NCI-H774 (cell line): ENCODE measurements at places on chromosomes 16 and 17.

- DNase-seq = no peak
Observed at GRCh38 chr17:29726715-29727252, 104.1 kb upstream of the CORO6 start.

DNA sequence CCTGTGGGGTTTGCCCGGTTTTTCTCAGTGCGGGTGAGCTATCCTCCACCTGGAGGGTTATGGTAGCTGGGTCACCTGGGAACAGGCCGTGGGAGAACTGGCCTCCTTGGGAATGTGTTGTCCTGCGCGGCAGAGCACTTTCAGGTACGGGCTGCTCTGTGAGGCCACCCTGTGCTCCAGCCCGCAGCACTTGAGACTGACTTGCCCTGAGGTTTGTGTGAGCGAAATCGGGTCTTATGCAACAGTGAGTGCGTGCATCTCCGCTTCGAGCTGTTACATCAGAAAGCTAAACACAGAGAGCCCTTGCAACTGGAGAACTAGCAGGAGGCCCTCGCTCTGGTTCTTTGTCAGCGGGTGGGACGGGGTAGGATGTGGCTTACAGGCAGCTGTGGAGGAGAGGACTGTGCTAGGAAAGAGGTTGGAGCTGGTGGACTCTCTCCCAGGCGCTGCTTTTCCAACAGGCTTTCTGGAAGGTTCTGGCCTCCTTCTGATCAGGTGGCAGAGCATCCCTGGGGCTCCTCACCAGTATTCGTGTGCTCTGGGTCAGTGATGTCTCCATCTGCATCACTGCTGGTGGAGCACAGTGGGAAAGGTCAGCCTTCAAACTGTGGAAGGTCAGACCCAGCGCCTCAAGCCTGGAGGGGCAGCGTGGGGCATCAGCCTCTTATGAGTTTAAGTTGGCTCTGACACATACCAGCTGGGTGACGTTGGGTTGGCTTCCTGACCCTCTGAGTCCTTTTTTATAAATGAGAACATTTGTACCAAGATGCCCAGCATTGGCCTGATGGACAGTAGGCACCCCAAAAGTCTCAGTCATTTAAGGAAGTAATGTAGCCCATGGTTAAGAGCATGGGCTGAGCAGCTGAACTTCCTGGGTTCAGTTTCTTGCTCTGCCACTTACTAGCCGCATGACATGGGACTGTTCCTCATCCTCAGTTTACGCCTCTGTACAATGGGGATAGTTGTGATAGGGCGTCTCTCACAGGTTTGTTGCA lies 76.3 kb downstream of the KSR1 start:
- DNase-seq = no peak

DNA sequence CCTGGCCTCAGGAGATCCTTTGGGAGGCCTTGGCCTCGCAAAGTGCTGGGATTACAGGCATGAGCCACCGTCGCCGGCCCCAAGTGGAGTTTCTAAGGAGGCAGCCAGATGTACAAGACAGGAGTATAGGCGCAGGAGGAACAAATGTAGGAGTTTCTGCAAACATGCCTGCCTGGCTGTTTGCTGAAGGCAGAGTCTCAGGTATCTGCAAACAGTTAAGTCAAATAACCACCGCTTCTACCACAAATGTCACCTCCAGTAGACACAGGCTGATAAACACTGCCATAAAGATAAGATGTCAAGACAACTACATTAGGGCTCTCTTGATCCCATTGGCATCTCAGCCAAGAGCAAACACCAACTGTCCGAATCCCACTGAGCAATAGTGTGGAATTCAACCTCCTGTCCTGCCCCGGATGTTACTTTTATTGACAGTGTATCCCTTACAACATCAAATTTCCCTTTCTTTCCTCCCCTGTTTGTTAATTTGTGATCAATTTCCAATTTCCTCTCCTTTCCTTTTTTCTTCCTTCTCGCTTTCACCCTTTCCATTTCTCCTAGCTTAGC lies 5.6 kb upstream of the COG1 start:
- no peak for DNase-seq

- peak; percentile 79 for DNase-seq
Observed at GRCh38 chr17:48908853-48909394, 717 bp downstream of the UBE2Z start.

DNA sequence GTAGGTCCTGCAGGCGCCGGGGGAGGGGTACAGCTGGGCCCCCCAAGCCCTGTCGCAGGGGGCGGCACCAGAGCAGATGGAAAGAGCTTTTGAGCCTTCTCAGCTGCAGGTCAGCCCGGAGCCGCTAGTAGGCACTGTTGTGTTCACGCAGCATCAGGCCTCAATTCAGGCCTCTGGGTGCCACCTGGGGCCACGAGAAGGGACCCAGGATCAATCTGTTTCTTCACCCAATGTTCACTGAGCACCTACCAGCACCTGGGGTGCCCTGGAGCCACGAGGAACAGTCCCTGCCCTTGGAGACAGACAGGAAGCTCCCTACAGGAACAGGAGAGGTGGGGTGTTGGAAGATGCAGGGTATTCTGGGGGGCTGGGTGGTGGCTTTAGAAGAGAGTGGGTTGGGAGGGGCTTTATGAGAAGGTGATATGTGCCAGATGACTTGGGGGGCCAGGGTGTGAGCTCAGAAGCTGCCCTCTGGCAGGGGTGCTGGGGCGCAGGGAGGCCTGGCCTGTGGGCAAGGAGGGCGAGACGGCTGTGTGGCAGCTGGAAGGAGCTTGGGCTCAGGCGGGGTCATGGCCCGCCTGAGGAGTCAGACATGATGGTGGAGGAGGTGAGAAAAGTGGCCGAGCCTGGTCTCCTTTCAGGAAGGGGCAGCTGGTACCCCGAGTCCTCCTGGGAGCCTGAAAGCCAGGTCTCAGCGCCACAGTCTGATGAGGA lies 121.9 kb upstream of the GSE1 start:
- no peak for DNase-seq

DNA sequence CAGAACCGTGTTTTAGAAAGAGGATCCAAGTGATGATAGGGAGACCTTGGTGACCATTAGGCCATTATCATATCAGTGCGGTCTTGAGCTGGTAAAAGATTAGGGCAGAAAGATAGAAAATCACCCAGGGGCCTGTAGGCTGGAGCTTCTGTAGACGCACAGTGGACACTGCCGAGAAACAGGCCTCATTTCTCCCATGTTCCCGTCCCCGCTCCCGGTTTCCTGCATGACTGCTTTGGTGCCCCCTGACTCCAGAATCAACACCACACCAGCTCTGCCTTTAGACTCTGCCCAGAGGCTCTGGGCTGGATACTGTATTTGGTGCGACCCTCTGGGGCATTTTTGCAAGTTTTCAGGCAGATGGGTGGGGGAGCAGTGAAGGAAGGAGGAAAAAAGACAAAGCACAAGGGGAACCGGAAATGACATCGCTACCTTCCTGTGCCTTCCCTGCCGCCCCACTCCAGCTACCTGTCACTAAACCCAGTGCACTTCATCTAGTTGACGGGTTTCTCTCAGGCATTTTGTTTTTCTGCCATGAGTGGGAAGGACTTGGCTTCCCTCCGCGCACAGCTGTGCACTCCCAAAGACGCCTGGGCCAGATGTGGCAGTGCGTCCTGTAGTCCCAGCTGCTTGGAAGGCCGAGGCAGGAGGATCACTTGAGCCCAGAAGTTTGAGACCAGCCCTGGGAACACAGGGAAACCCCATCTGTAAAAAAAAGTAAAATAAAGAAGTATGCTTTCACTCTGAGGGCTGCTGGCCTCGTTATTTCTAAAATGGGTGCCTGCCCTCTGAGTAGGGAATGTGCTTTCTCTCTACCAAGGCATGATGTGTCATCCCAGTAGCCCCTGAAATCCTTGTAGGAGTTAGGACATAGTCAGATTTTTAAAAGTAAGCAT lies 214.1 kb downstream of the RPTOR start:
- DNase-seq = no peak

- no peak for DNase-seq
Observed at GRCh38 chr16:83552228-83552627, 255.6 kb upstream of the HSBP1 start.

DNA sequence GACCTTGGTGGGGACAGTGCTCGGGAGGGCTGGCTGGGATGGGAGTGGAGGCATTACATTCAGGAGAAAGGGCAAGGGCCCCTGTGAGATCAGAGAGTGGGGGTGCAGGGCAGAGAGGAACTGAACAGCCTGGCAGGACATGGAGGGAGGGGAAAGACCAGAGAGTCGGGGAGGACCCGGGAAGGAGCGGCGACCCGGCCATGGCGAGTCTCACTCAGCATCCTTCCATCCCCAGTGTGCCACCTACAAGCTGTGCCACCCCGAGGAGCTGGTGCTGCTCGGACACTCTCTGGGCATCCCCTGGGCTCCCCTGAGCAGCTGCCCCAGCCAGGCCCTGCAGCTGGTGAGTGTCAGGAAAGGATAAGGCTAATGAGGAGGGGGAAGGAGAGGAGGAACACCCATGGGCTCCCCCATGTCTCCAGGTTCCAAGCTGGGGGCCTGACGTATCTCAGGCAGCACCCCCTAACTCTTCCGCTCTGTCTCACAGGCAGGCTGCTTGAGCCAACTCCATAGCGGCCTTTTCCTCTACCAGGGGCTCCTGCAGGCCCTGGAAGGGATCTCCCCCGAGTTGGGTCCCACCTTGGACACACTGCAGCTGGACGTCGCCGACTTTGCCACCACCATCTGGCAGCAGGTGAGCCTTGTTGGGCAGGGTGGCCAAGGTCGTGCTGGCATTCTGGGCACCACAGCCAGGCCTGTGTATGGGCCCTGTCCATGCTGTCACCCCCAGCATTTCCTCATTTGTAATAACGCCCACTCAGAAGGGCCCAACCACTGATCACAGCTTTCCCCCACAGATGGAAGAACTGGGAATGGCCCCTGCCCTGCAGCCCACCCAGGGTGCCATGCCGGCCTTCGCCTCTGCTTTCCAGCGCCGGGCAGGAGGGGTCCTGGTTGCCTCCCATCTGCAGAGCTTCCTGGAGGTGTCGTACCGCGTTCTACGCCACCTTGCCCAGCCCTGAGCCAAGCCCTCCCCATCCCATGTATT lies 1.1 kb downstream of the CSF3 start:
- DNase-seq = no peak

- no peak for DNase-seq
Observed at GRCh38 chr17:43549496-43549895, 3.4 kb upstream of the ETV4 start.

DNA sequence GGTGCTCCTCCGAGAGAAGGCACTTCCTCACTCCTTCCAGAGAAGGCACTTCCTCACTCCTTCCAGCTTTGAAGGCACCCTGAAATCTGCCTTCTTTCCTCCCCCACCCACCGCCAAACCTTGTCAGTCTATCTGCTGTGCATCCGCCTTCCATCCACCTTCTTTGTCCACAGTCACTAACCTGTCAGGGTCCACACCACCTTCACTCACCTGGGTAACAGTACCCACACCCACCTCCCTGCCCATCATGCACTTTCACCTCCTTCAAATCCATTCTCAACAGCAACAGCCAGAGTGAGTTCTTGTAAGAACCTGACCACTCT lies 5.2 kb downstream of the CCDC102A start:
- DNase-seq = no peak

- no peak for DNase-seq
Observed at GRCh38 chr17:6374271-6374691, 60.6 kb downstream of the AIPL1 start.

DNA sequence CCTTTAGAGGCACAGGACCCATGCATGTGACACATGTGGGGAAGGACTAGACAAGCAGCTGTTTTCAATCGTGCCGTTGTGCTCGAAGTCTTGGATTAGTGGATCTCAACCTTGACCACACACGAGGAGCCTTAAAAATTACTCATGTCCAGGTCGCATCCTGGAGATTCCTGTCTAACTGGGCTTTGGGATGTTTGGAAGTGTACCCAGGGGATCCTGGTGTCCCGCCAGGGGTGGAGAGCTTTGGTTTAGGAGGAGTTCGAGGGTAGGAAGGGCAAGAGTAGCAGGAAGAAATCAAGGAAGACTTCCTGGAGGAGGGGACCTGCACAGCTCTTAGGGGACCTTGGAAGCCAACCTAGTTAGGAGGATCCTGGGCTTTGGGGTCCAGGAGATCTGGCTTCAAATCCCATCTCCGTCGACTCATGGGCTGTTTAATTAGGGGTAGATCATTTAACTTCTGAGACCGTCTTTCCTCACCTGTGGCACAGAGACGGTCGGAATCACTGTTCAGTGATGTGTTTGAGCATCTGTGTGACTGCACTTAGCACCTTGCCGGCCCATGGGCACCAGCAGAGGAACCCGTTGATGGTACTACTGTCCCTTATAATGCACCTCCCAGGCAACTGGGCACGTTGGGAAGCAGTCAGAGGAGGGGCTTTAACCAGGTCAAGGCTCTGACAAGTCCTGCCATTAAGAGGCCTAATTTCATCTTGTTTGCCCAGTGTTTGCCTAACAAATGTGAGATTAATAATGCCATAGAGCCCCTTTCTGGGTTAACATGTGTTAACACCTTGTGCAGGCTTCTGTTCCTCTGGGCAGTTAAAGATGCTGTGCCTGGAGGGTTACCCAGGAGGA lies 102.0 kb upstream of the PLCG2 start:
- no peak for DNase-seq
